Stimulated activated CD4-positive, alpha-beta T cell treated with anti-CD3 and anti-CD28 coated beads, Interleukin-4, amount 100 ng/mL, for 1 hour (primary cell): ENCODE measurements at places on chromosomes 11 and 22.

DNA sequence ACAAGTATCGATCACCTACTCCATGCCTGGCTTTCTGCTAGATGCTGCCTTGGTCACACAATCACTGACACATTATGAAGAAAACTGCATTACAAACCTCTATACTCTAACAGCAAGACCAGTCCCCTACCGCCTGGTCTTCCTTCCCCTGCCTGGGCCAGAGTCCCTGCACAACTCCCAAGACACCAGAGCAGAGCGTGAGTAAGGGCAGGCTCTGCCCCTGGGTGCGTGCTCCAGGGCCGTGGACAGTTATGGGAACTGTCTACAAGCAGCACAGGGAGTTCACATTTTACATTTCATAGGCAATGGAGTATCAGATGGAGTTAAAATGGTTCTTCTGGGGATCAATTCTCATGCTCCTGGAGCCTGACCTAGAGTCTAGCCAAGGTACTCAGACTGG is 6.5 kb downstream of the FZD4 start:
- DNase-seq: no peak

DNA sequence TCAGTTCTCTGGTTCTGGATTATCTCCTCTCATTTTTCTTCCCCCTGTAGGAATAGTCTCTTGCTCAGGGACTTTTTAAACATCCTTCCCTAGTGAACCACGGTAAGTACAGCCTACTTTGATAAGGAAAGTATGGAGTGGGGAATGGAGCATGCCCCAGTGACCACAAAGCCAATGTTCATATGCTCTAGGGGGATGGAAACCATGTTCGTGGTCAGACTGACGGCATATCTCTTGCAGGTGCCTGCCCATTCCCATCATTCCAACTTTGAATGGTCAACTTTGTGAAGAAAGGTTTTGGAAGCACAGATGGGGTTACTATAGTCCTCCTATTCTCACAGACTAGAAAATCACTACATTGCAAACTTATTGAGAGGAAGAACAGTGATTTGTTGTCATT is 332.5 kb upstream of the NCAM1 start:
- DNase-seq: no peak

GRCh38 chr22:22767876-22768602 is 119.6 kb upstream of the IGLL5 start:
- DNase-seq: no peak

- no peak for DNase-seq
These were observed 906 bp downstream of the CCDC90B start for GRCh38 chr11:83285151-83285770.

DNA sequence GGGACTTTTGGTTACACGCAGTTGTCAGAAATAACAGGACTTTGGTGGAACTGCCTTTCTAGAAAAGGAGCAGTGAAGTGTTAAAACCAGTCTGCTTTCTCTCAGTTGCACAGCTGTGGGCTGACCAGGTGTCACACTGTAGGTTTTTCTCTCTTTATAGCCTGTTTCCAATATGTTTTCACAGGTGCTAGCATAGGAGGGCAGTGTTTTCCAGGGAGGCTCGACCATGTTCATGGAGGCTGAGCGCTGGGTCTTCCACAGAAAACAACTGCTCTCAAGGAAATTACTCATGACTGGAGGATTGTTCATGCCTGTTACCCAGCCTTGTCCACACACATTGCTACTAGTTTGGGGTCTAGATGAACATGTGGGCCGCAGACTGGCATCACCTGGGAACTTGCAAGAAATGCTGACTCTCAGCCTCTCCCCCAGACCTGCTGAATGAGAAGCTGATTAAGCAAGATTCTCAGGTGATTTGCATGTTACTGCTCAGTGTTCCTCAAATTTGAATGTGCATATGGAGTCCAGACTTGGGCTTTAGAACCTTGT is 157.7 kb downstream of the MAML2 start:
- DNase-seq: no peak

DNA sequence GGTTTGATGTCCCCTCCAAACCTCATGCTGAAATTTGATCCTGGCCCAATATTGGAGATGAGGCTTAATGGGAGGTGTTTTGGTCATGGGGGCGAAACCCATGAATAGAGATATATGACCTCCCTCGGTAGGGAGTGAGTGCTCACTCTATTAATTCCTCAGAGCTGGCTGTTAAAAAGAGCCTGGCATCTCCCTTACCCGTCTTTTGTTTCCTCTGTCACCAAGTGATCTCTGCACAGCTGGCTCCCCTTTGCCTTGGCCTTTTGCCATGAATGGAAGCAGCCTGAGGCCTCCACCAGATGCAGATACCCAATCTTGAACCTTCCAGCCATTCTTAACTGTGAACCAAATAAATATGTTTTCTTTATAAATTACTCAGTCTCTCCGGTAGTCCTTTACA is 4.5 kb upstream of the CCDC81 start:
- no peak for DNase-seq

GRCh38 chr11:120172054-120172911 is 34.4 kb upstream of the TRIM29 start:
- peak; percentile 40 for DNase-seq

DNA sequence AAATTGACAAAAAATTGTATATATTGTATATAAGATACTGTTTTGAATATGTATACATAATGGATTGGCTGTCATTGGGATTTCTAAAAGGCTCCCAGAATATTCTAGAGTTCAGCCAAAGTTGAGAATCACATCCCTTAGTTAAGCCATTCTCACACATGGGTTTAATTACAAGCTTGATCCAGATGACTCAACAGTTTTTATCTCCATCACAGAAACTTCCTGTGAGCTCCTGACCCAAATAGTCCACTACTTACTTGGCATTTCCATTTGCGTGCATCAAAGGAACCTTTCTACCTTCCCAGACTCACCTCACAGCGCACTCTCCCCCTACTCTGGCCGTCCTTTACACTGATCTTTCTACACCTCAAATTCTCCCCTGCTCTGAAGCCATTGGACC is 184.8 kb upstream of the ARHGAP20 start:
- no peak for DNase-seq

GRCh38 chr11:123286761-123287160 is 91.7 kb upstream of the CLMP start:
- DNase-seq: no peak

GRCh38 chr22:37160027-37160426 is 10.3 kb upstream of the IL2RB start:
- DNase-seq: no peak

DNA sequence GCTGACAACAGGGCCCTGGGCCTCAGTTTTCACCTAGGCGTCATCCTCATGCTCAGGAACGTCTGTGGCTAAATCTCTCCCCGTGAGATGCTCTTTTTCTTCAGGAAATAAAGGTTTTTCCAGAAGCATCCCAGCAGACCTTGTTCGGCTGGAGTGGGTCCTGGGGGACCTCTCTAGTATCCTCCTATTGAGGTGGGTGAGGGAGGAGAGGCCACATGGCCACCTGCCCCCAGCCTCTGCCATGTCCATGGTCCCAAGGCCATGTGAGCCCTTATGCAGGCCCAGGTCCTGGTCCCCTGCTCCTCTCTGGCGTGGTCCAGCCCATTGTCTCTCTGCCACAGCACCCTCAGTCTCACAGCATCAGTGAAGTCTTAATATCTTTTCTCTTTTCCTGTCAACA is 22.0 kb downstream of the ALG12 start:
- DNase-seq: no peak

GRCh38 chr11:35049859-35050531 is 89.0 kb upstream of the CD44 start:
- DNase-seq: no peak

DNA sequence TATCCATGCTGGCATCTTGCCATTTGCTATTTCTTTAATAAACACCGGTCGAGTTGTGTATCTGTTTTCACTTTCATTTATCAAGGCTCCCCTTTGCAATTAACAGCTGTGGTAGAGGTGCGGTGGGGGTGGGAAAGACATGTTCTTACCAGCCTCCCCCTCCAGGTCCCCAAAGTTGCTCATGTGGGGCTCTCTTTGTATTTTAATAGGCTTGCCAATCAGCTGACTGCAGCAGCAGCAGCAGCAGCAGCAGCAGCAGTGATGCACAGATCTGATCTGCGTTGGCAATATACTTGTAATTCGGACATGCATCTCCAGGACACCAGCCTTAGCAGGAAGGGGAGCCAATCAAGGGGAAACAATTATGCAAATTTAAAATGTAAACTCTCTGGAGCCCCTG is 40.3 kb upstream of the E2F8 start:
- DNase-seq: no peak
